T-helper 17 cell (primary cell): ENCODE measurements at places on chromosomes 11 and 22.

DNA sequence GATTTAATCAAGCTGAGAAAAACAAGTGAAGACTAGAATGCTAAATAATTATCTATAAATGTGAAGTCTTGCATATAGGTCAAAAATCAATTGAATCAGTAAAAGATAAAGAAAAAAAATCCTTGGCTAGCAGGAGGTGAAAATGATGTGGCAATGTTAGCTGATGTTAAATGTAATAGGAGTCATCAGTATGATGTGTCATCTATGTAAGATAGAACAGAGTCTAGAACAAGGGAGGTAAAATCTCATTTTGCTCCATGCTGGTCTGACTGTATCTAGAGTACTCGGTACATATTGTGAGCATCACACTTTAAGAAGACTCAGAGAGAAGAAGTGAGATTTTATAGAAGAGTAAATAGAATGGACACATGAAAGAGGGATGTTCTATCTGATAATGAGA is 721.2 kb downstream of the ETS1 start:
- no peak for DNase-seq

DNA sequence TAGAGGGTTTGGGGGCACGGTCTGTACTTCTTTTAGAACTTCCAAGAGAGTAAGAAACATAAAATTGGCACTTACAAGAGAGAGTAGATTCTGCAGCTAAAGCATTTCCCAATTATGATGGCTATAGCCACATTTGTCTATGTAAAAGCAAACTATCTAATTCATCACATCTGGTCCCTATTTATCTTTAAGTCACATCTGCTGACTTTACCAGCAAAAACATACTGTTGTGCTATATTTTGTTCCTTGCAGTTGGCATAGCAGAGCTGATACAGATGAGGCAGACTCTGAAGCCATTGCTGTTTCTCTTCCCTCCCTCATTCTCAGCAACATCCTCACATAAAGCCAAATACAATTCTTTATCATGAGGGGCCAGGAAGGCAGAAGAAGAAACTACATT is 1533.5 kb upstream of the RAG2 start:
- DNase-seq: no peak

- no peak for DNase-seq
Measured at GRCh38 chr11:1102221-1102971, 27.7 kb downstream of the MUC2 start.

DNA sequence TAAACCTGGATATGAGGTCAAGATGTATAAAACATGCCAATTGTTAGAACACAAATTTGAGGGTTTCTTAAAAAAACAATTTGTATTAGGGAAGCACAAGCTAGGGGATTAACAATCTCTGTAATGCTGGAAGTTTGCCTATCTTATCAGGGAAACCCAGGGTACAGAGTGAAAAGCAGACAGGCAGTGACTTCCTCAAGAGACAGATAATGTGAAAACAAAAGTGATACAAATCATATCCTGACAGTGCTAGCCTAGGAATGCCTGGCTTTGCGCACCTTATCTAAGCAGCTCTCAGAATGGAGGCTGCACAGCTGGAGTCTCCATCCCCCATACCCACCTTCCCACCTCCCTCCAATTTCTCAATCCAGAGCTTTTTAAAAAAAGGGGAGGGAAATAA is 22.5 kb upstream of the RBX1 start:
- DNase-seq: no peak
